Fibroblast of mammary gland (primary cell): ENCODE measurements at places on chromosomes 1 and 21.

GRCh38 chr1:87219626-87220025 is 109.1 kb upstream of the LMO4 start:
- peak; percentile 41 for DNase-seq

DNA sequence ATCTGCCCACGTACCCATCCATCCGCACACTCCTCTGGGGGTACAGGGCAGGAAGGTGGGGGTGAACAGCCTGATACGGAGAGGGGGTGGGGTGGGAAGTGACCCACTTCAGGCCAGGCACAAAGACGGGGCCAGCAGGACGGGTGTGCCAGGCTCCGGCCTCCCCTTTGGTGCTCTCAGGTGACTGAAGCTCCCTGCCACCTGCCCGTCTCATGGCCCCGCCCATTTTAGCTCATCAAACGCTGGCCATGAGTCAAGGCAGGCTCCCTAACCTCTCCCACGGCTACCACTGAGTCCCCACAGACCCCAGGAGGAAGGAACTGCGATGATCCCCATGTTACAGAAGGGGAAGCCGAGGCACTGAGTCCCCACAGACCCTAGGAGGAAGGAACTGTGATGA is 109.6 kb downstream of the CRYAA start:
- no peak for DNase-seq

GRCh38 chr1:109649491-109649914 is 6.4 kb upstream of the GSTM4 start:
- peak; percentile 75 for DNase-seq

DNA sequence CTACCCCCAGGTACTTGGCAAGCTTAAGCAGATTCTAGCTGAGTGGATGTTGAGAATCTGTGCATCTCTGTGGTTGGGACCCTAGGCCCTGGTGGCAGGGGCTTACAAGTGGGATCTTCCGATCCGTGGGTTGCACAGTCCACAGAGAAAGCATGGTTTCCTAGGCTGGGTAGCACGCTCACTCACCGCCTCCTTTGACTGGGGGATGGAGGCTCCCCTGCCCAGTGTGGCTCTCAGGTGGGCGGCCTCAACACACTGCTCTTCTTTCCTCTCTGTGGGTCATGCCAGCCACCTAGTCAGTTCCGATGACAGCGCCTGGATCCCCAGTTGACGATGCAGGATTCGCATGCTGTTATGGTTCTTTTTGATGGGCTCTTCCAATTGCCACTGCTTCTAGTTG is 639.5 kb upstream of the ADAMTS5 start:
- no peak for DNase-seq

DNA sequence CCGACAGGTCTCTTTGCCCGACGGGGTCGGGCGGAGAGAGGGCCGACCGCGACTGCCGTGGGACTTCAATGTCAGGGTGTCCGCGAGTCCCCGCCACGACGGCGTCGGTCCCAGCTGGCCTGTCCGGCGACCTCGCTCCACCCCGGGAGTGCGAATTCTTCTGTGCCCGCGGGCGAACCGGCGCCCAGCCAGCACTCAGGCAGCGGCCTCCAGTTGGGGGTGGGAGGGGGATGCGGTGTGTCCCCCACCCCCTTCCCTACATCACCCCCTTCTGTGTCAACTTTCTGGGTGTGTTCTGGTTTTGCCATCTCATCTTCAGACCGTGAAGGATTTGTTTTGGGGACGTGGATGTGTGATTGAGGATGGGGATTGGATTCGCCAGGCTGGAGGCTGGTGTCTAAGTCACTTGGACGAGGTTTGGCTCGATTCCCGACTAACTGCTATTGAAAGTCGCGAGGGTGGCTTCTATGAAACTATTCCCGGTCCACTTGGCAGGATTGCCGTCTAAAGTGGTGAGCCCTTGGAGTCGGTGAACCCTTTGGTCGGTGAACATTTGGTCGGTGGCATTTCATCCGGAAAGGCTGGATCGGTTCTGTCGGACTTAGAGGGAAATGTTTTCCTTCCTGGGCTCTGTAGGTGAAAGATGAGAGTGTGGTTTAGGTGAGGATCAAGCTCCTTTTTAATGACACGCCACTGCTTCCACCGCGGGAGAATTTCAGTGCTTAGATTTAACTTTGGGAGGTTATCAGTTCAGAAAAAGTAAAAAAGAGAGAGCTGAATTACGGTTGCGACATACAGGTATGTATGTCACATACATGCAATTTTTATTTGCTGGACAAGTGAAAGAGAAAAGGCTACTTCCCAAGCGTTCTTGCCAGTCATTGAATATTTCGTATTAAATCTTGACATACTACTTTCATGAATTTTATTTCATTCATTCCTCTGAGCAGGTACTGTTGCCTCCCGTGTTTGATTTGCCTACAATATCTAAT is 771 bp downstream of the ABCD3 start:
- DNase-seq: peak; percentile 38

- DNase-seq: no peak
These were observed 25.9 kb downstream of the COL6A1 start for GRCh38 chr21:46007492-46007868.

- DNase-seq: no peak
These were observed 254.7 kb downstream of the ATG4C start for GRCh38 chr1:63038586-63038985.

DNA sequence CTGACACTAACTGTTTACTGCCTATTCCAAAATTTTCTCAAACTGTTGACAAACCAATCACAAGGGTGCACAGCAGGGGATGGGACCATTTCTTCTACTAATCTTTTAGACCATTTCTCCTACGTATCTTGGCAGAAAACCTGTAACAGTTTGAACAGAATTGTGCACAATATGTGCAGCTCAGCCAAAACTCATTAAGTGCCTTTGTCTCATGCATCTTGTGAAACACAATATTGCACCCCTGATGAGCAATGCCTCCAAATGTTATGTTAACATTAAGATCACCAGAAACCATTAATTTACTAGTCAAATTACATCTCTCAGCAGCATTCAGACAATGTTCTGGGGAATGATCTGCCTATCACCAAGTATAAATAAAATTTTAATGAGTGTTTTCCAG is 247.5 kb downstream of the NRIP1 start:
- peak; percentile 12 for DNase-seq

DNA sequence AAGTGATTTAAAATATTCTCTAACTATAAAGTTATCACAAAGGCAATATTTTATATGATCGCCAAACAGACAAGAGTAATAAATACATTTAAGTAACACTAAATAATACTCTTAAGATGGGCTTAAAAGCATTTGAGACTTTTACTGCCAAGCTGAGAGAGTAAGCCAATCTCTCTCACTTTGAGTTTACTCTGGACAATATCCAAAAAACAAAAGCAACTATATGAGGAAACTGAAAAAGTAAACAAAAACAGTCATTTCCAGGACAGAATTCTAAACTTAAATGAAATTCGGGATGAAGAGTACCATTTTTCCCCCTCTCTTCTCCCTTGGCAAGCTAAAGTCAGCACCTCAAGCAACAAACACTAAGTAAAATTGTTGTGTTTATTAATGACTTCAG is 173.2 kb downstream of the COP1 start:
- DNase-seq: peak; percentile 57

DNA sequence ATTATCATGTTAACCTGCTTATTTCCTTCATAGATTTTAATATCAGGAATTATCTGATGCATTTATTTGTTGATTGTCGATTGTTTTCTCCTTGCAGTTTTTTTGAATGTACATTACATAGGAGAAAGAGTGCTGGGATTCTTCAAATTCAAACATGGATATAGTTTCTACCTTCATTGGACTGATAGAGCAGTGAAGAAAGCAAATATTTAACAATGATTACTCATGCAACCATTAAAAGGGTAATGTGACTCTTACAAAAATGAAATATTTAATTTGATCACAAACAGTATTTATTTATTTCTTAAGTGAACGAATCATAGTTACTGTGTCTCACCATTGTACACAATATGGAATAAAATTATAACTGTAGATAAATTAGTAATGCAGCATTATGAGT is 350.9 kb downstream of the BRINP3 start:
- DNase-seq: no peak

DNA sequence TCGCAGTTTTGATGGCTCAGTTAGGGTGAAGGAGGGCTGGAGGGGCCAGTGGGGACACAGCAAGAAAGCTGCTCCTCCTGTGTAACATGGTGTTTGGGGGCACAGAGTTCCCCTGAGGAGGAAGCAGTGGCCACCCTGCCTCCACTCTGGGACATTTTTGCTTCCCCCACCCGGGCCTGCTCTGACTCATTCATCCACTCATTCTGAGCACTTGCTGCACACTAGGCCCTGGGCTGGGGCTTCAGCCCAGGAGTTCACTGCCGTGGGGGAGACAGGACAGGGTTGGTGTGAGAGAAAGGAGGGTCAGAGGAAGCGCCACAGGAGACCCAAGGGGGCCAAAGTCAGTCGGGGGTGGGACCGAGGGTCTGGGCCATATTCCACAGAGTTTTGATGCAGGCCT is 41.4 kb upstream of the ACOT11 start:
- DNase-seq: no peak

DNA sequence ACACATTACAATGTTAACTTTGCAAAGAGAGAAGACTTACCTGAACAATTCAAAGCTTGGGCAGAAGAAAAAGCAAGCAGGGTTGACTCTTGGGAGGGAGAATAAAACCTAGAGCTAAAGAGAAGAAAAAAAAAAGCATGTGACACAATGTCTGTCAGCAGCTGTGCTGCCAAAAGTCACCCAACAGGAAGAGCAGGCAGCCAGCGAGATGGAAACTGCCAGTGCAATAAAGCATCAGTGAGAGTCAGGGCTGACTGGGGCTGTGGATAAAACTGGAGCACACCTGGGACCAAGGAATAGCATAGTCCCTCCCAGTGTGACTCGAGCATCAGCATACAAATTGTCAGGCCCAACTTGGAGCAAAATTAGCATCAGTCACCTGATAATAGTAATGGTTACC is 65.0 kb upstream of the SLC22A15 start:
- no peak for DNase-seq

GRCh38 chr1:92973203-92973897 is 12.1 kb upstream of the DIPK1A start:
- DNase-seq: no peak

DNA sequence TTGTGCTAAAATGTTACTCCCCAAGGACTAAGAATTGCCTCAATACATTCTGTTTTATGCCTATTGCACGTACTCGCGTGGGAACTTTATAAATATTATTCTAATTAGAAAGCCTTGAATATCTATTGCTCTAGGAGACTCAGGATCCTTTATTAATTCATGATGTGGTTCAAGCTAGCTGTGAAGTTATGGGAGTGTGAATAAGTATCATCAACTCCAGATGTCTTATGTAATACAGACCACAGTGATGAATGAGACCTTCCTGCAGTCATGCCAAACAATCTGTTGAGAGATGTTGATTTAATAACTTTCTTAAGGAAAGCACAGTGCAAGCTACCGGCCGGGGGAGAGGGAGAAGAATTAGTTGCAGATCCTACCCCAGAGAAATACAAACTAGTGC is 519.2 kb upstream of the ZP4 start:
- peak; percentile 87 for DNase-seq

DNA sequence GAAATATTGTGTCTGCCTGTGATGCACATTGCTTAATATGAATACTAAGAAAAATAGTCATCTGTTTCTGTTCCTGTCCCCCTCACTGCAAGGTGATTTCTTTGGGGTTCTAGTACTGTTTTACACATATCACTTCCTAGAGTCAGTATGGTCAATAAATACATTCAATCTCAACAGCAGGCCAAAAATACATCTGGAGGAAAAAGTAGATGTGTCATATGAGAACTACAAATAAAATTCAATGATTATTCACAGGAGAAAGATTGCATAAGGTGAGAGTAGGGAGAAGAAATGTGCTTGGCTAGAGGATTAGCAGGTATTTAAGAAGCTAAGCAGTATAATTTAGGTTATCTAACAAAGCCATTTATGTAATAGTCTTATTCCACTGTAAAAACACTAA is 45.3 kb upstream of the SAMSN1 start:
- peak; percentile 28 for DNase-seq

DNA sequence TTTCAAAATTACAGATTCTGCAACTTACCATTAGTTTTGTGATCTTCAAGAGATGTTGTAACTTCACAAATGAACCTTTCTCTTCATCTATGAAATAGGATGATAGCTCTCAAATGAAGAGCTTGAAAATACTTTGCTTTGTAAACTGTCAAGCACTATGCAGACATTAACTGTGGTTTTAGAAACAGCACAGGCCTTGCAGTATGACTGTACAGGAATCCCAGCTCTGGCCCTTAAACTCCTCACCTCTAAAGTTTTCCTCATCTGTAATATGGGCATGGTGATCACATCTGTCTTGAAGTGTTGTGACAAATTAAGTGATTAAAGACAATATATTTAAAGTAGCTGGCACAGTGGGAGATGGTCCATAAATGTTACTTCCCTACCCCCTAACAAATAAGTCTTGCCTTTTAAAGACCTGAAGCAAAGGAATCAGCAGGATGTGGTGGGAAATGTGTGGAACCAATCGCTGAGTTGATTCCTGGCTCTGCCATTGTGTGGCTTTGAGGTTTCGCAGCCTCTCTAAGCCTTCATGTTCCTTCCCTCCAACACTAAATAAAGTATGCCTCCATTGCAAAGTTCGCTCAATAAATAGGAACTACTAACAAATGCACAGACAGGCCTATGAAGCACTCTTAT is 5.5 kb upstream of the PTP4A2 start:
- peak; percentile 30 for DNase-seq

DNA sequence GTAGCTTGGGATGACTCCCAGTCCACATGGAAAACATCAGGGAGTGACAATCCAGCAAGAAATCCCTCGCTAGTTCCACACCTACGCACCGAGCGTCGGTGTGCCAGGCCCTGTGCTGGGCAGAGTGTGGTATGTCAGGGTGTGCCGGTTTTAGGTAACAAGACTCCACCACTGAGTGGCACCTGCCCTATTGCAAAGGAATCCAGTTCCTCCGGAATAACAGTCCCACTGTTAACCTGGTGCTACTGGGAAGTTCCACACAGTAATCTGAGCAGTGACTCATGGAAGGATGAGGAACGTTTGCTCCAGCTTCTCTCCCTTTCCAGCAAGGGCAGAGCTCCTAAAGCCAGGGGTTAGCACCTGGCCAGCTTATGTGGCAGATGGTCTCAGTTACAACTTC is 14.3 kb downstream of the RNF207 start:
- peak; percentile 20 for DNase-seq

GRCh38 chr1:188877668-188878067 is 1600.0 kb downstream of the BRINP3 start:
- no peak for DNase-seq

DNA sequence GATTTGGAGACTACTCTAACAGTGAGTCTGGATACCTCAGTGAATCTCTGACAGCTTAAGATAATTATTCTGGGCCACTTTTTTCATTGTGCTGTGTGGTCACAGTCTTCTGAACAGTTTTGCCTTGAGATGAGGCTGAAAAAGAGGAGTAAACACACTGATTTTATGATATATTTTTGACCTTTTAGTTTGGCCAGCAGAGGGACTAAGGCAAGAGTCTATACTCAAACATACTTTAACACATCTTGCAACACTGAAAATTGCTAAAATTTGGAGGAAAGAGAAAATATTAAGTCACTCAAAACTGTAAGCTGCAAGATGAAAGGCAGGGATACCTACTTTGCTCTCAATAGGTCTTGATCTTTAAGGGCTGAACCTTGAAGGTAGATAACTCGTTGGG is 182.7 kb downstream of the KCNT2 start:
- no peak for DNase-seq
